ENCODE measurements at places on chromosomes 12 and 14.
A peak's percentile ranks its signal among the peaks of the same experiment; 100 is the strongest.

DNA sequence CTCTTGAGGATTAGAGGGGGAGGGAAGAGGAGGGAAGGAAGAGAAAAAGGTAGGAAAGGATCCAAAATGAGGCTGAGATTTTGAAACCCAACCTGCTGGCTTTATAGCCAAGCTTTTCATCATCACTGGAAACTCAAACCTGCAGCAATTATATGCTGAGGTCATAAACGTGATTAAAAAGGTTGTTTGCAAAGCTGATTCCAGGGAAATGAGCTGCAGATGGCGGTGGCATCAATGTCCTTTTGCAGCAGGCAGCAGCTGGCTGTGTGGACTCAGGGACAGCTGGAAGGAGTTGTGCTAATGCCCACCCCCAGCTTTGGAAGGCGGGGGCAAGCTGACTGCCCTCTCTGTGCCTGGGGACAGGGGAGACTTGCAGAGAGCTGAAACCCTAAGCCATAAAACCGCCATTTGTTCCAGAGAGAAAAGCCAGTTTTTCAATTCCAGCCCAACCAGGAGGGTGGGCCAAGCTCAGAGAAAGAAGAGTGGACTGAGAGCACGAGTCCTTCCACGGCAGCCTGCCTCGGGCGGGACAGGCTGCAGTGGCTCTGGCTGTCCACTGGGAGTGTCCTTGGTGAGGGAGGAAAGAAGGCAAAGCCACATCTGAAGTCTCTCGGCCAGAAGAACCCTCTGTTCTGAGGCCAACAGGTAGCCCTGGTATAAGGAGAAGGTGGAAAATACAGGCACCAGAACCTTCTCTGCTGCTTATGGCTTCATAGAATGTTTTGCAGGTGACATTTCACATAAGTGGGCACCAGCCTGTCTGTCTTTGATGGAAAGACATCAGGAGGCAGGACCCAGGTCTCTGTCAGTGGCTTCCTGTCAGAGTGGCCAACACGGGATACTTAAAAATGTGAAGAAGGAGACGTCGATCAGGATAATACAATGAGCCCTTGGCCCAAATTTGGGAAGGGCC lies 90.7 kb downstream of the SINHCAF start:
- no peak for DNase-seq

DNA sequence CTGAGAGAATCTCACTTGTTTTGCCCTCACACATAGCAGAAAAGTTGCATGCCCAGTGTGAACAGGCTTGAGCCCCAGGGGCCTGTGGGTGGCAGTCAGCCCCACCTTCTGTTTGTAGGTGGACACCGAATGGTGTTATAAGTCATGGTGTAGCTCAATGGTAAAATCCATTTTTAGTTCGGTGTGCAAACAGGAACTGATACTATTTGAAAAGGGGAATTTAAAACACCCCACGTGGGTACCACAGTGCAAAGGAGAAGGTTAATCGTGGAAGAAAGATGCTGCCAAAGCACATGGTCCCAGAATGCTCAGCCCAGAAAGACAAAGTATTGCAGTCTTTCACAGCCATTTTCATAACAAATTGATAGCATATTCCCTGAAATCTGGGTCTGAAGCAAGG lies 71.8 kb upstream of the GZMB start:
- DNase-seq: no peak

GRCh38 chr14:91536327-91536726 lies 26.2 kb upstream of the PPP4R3A start:
- no peak for DNase-seq

- no peak for DNase-seq
Observed at GRCh38 chr12:93244514-93245077, 133.1 kb upstream of the NUDT4 start.

GRCh38 chr14:101761032-101761880 lies at the start of gene PPP2R5C:
PPP2R5C (plus strand) TSS chr14:101761709; CDS start chr14:101761894, 185 bp downstream.
- peak; percentile 89 for DNase-seq

DNA sequence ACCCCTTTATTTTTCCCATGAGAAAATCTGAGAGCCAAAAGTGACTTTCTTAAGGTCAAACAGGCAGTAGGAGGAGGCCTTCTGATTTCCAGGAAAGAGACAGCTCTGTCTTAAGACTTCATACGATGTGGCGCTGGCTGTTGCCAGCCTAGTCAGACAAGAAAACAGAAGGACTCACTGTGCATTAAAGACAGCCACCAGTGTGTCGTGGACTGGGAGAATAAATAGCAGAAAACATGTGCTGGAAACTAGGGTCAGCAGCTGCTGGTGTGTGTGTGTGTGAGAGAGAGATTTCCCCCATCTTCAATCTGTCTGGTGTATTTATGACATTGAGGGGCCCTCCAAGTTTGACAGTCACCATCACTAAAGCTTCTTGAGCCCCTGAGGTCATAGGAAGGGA lies 708.6 kb upstream of the TMEM132C start:
- no peak for DNase-seq

DNA sequence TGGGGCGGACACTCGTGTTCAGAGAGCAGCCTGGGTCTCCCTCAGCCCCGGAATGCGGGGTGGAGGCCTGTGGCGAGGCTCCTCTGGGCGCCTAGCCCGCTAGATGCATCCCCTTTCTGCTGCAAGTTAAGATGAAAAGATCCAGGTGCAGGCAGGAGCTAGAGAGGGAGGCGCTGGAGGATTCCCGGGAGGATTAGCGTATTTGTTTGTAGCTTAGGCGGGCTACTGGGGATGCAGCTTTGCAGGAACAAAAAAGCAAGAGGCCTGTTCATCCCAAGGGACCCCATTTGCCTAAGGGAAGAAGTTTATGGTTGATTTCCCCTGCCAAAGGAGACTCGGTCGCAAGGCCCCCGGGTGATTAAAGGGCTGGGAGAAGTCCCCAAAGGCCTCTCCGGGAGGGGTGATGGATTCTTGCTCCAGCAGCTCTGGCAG lies 824 bp downstream of the CCDC177 start:
- no peak for DNase-seq

- no peak for DNase-seq
Observed at GRCh38 chr12:24307153-24307552, 357.7 kb upstream of the SOX5 start.

GRCh38 chr12:108571609-108572165 lies 9.3 kb downstream of the ISCU start:
- DNase-seq: no peak

DNA sequence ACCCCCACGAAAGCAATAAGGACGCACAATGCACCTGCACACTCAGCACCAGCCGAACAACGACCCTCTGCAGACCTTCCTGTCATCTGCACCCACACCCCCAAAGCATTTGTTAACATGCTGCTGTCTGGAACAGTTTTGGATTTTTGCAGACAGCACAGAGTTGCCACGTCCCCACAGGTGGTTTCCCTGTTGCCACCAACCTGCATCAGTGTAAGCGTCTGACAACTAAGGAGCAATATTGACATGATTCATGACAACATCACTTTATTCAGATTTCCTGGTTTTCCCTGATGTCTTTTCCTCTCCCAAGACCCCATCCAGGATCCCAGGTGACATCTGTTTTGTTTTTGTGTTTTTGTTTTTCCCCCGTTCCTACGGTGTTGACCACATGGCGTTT lies 150.7 kb upstream of the C14orf180 start:
- DNase-seq: no peak

DNA sequence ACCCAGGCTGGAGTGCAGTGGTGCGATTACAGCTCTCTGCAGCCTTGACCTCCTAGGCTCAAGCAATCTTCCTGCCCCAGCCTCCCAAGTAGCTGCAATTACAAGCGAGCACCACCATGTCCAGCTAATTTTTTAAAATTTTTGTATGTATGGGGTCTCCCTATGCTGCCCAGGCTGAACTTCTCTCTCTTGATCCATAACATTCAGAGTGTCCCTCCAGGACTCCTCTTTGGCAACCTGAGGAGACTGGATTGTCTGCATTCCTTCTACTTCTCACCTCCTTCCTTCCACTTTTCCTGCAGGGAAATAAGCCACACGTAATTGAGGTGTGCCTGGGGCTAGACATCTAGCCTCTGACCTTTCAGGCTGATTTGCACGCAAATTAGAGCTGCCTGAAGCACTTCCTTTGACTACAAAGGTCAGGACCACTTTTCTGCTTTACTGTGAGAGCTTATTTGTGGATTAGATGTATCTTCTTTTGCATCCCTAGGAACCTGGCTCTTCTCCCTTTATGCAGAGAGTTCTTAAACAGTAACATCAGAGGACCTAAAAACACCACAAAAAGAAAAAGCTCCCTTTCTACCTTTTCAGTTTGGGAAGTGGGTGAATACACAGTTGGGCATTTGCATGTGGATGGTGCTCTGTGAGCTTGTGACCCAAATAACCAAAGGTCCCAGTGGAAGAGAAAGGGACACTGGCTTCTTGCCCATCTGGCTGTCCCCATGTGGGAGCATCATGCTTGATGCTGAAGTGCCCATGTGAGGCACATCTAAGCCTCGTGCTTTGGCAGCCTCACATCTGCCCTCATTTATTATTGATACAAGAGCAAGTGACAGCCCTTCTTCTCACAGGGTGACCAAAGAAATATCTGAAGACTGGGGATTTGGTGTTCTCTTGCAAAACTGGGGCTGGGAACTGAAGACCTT lies 33.5 kb downstream of the PYGL start:
- DNase-seq: no peak

- no peak for DNase-seq
Observed at GRCh38 chr12:5172886-5173285, 129.2 kb downstream of the KCNA5 start.

DNA sequence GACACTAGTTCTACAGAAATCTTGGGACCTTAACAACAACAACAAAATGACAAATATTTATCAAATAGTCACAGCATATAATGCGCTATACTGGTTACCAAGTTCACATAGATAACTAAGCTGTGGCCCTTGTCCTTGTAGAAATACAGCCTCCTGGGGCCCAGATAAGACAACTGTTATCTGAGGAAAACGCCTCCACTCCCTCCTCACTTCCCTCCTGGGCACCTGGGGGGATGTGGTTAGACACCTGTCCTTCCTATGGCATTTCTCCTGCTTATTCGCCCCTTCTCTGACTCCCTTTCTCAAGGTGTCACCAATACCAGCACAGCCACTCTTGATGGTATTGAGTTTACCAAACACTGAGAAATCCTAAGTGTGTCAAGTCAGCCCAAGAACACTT lies 419.4 kb downstream of the RAD51B start:
- DNase-seq: no peak

- no peak for DNase-seq
Observed at GRCh38 chr12:33093534-33093933, 197.0 kb upstream of the PKP2 start.

GRCh38 chr12:31218203-31219025 lies 107.5 kb downstream of the SINHCAF start:
- no peak for DNase-seq

GRCh38 chr12:27014859-27015729 lies 910 bp upstream of the TM7SF3 start:
- DNase-seq: no peak

- DNase-seq: no peak
Observed at GRCh38 chr14:105275267-105275946, 25.4 kb downstream of the BRF1 start.

GRCh38 chr12:42421844-42422779 lies 96.1 kb downstream of the PPHLN1 start:
- DNase-seq: no peak

DNA sequence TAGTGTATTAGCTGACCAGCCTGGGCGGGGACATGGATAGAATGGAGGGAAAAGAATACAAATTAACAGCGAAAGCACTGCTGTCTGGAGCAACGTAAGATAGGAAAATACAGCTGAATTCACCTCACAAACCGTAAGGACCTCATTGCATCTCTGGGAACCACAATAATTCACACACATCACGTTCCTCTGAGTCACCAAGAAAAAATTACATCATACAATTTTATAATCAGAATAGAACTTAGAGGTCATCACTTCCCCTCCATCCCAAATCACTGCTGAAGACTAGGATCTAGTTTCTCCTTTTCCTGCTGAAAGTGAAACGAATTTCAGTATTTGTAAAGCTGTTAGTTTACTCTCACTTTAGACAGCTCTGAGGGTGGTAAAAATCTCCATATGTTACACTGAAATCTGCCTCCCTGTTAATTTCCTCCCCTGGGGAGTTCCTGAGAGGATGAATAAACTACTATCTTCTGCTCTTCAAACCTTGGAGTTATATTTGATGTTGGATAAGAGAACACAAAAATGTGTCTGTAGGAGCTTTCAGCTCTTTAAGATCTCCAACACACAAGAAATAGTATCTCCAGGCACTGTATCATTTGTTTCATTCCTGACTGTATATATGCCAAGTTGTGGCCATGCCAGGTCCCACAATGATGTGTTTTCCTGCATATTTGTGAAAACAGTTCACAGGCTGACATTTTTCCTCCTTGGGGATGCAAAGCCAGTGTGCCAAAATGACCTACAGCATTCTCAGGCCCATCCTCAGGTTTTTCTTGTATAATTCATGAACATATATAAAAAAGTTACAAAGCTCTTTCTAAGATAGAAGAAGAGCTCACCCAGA lies 63.8 kb upstream of the SSTR1 start:
- DNase-seq: no peak

- DNase-seq: no peak
Observed at GRCh38 chr12:1553987-1554982, 40.1 kb downstream of the FBXL14 start.

DNA sequence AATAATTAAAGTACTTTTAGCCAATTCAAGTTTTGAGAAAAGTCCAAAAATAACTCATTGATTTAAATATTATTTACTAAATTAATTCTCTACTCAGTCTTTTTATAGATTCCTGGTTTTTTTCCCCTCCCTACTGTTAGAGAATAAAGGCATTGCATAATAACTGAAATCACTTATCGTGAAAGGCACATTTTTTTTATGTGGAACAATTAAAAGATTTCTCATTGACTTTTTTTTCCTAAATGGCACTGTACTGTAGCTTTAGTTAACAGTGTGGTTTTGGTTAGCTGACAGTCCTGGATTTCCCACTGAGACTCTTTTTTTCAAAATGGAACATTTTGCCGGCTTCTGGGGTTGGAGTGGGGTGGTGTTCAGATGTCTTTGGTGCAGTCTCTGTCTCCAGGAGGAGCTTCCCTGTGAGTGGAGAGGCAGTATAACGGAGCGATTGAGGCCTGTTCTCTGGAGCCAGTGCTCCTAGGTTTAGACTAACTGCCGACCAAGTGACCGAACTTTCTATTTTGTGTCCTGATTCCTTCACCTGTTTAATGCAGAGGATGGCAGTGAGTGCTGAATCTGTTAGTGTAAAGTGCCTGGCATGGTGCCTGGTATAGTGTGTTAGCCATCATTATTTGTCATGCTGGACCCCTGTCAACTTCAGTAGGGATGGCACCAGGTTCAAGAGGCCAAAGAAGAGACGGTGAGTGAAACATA lies 117.7 kb downstream of the ADCK1 start:
- DNase-seq: no peak

GRCh38 chr14:86790408-86791364 lies 1202.3 kb downstream of the GALC start:
- DNase-seq: no peak

DNA sequence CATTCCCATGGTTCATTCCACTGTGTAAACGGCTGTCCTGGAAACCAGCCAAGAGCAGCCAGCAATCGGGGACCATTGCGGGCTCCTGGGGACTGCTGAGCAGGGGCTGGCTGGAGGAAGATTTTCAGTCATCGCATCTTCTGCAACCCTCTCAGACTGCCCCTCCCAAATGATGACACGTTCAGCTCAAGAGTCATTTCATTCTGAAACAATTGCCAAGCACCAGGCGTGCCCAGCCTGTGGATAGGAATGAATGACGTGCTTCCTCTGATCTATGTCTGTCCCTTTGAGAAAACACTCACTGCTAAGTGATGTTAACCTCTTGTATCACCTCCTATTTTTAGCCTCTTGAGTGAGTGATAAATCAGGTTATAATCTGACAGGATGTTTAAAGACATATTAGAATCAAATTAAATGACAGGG lies 62.0 kb downstream of the NDUFA12 start:
- DNase-seq: no peak

Data from CD4-positive, alpha-beta T cell treated with Interleukin-6 at 100 ng/mL for 8 hours (primary cell).